Activated CD4-positive, alpha-beta T cell treated with anti-CD3 and anti-CD28 coated beads, Interleukin-2, amount 50 U/mL, for 24 hours (primary cell): ENCODE measurements at places on chromosomes 13 and 19.

GRCh38 chr13:63578796-63579195 is 2163.1 kb upstream of the PCDH20 start:
- DNase-seq = no peak

- no peak for DNase-seq
These were observed 22.5 kb downstream of the DOT1L start for GRCh38 chr19:2186071-2186846.

- no peak for DNase-seq
These were observed 6.5 kb downstream of the CCNA1 start for GRCh38 chr13:36438594-36439483.

- DNase-seq = no peak
These were observed 7.8 kb downstream of the ABCA7 start for GRCh38 chr19:1047696-1048147.

DNA sequence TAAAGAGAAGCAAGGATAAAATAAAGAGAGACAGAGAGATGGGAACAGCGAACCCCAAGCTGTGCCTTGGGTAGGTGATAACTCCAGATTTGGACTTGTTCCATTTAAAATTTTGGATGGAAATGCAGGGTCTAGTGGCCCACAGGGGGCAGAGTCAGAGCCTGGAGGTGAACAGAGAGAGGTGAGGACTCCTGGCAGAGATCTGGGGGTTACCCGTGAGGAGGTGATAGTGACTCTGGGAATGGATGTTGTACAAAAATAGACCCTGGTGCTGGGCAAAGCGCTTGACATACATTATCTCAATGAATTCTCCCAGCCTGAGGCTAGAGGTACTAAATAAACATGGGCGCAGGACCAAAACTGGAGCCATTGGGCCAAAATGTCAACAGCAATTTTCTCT is 14.3 kb upstream of the DHRS12 start:
- no peak for DNase-seq

- DNase-seq = no peak
These were observed 1200.6 kb downstream of the UQCRFS1 start for GRCh38 chr19:28012361-28012760.

- peak; percentile 40 for DNase-seq
These were observed 4.7 kb downstream of the EPS8L1 start for GRCh38 chr19:55080121-55080967.

DNA sequence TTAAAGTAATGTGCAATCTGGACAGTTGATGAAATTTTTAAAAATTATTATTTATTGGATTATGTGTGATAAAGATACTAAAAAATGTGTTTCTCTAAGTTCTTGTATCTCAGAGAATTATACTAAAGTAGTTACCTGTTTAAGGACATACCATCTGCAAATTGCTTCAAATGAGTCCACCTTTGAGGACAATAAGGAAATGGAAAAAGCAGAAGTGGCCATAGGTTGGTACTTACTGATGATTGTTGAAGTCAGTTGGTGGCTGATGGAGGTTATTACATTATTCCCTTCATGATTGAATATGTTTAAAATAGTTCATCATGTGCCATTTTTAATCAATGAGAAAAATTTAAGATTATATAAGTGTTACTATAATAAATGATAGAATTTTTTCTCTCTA is 367.0 kb downstream of the MYO16 start:
- DNase-seq = no peak

- no peak for DNase-seq
These were observed 241.9 kb downstream of the ABCC4 start for GRCh38 chr13:95059306-95059705.

DNA sequence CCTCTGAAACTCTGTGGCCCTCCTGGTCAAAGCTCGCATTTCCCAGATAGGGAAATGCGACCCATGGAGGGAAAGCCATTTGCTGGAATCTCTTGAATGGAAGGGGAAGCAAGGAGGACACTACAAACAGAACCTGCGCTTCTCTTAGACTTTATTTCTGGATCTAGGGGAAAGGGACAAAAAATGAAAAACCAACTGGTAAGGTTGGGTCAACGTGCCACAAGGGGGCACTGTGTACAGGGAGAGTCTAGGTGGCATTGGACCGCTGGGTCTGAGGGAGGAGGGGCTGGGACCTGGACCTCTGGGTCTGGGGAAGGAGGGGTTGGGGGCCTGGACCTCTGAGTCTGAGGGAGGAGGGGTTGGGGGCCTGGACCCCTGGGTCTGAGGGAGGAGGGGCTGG is 5.0 kb downstream of the KLK4 start:
- DNase-seq = no peak

GRCh38 chr19:6099599-6099998 is 10.7 kb downstream of the RFX2 start:
- DNase-seq = no peak

- DNase-seq = peak; percentile 17
These were observed 7.5 kb downstream of the ZNF610 start for GRCh38 chr19:52343548-52343947.

GRCh38 chr19:2798733-2799132 is 13.4 kb downstream of the THOP1 start:
- no peak for DNase-seq

GRCh38 chr19:36265856-36266374 is 51.0 kb downstream of the ZNF146 start:
- no peak for DNase-seq

GRCh38 chr13:114017028-114017630 is 43.3 kb upstream of the C13orf46 start:
- DNase-seq = no peak

GRCh38 chr13:23960566-23961156 is 63.4 kb upstream of the C1QTNF9B start:
- no peak for DNase-seq
